Central memory CD4-positive, alpha-beta T cell (primary cell): ENCODE measurements at places on chromosomes 11 and 22.

- no peak for DNase-seq
Observed at GRCh38 chr11:94806014-94806413, 37.9 kb downstream of the AMOTL1 start.

GRCh38 chr11:103031834-103032233 lies 60.1 kb downstream of the DCUN1D5 start:
- no peak for DNase-seq

DNA sequence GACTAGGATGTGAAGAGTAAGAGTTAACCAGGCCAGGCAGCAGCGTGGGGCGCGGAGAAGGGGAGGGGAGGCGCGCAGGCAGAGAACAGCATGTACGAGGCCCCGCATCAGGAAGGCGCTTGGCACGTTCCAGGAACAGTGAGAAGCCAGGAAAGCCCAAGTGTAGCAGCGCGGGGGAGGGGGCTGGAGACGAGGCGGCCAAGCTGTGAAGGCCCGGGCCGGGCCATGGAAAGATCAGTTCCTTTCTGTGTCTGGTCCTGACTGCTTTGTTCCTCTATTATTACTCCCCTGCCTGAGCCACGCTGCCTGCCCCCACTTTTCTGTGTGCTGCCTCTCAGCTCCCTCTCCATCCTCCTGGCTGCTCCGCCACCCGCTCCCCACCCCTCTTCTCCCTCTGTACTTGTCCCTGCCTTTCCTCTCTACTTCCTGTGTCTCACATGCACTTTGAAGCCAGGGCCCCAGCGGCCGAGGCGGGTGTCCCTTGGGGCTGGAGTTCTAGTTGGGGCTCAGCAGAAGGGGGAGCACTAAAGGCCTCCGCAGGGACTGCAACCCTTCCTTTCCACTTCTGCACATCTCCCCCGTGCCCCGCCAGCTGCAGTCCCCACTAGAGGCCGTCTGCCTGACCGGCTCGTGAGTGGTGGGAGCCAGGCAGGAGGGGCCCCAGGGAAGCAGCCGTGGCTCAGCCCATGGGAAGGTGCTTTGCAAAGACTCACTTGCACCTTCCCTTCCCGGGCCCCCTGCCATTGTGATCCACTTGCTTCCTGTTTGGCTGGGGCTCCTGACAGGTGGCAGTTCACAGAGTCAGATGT lies 63.7 kb downstream of the PRDM11 start:
- DNase-seq, result no peak

DNA sequence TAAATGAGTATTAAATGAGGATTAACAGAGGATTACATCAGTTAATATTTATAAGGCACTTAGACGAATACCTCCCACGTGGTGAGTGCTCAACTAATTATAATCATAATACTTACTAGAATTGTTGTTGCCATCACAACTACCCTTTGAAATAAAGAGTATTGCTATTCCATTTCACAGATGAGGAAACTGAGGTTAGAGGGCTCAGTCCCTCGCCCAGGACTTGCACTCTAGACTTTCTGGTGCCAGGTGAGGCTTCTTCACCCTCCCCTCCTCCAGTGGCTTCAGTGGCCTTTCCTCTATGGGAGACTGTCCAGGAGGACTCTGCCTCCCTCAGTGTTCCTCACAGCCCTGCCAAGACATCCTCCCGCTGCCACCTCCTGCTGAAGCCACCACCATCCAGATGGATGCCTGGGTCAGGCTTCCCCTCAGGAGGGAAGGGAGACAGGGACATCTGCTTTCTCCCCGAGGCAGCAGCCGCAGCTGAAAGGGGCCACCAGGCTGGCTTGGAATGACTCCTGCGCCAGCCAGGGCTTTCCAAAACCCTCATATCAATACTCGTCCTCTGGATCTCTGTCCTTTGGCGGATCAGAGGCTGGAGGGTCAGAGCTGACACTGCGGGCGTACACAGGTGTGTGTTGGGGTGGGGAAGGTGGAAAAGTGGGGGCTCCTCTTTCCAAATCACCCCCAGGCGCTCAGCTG lies 580.1 kb downstream of the BUD13 start:
- DNase-seq, result no peak
